Nasal cavity respiratory epithelium epithelial cell of viscerocranial mucosa (primary cell): ENCODE measurements at places on chromosomes 2 and 18. TPM values are rescaled to one million over a fixed set of nuclear protein-coding genes. Genes with fewer than 3 reads are reported as not detected.

The STAT4 gene
- total RNA-seq: 9.2 and 10.9 TPM in 2 replicates

The ARHGAP15 gene
- 0.07 TPM in 1 of 2 replicates, not detected in the other for total RNA-seq

The ST8SIA5 gene
- total RNA-seq: 0.07 TPM in 1 of 2 replicates, not detected in the other

The RANBP2 gene
- 80.0 and 114 TPM in 2 replicates for total RNA-seq

The SP140 gene
- total RNA-seq: under 0.01 and 0.36 TPM in 2 replicates

The UGT1A6 gene
- total RNA-seq: 5.5 and 82.7 TPM in 2 replicates

The MOGAT1 gene
- not detected in 2 replicates for total RNA-seq

The CCL20 gene
- 2.1 and 33.9 TPM in 2 replicates for total RNA-seq

The SLC30A3 gene
- total RNA-seq: not detected in 2 replicates

The FSIP2 gene
- under 0.01 and 1.00 TPM in 2 replicates for total RNA-seq

The PLGLB1 gene
- total RNA-seq: 0.34 and 1.4 TPM in 2 replicates

The CKAP2L gene
- 0.07 and 0.34 TPM in 2 replicates for total RNA-seq

The PLB1 gene
- total RNA-seq: 0.34 and 1.6 TPM in 2 replicates

The FOXD4L1 gene
- total RNA-seq: under 0.01 and 0.21 TPM in 2 replicates

The RMND5A gene
- 53.7 and 70.4 TPM in 2 replicates for total RNA-seq

The CCDC74B gene
- total RNA-seq: 0.34 and 1.00 TPM in 2 replicates

The CCDC102B gene
- total RNA-seq: 1.2 and 1.4 TPM in 2 replicates

The SETBP1 gene
- 1.0 and 5.3 TPM in 2 replicates for total RNA-seq

The GYPC gene
- total RNA-seq: under 0.01 and 2.8 TPM in 2 replicates

The LYG2 gene
- not detected in 2 replicates for total RNA-seq

The VWA3B gene
- 0.07 and 0.34 TPM in 2 replicates for total RNA-seq

The ALPG gene
- not detected in 2 replicates for total RNA-seq

The GPD2 gene
- 88.9 and 147 TPM in 2 replicates for total RNA-seq

The CPO gene
- 0.14 TPM in 1 of 2 replicates, not detected in the other for total RNA-seq

The ZNF396 gene
- 1.0 and 1.7 TPM in 2 replicates for total RNA-seq

The CHMP3 gene
- total RNA-seq: 67.3 and 166 TPM in 2 replicates

The ALLC gene
- total RNA-seq: not detected in 2 replicates

The CDKL4 gene
- 0.34 and 0.57 TPM in 2 replicates for total RNA-seq

The LIMS2 gene
- total RNA-seq: 0.21 TPM in 1 of 2 replicates, not detected in the other

The C1QL2 gene
- total RNA-seq: not detected in 2 replicates

The DOK6 gene
- total RNA-seq: 0.07 TPM in 1 of 2 replicates, not detected in the other

The OTOS gene
- not detected in 2 replicates for total RNA-seq

The NEB gene
- total RNA-seq: 0.68 and 3.3 TPM in 2 replicates

The SCN2A gene
- 0.34 and 0.64 TPM in 2 replicates for total RNA-seq

The RFTN2 gene
- total RNA-seq: 0.14 TPM in 1 of 2 replicates, not detected in the other

The FBLN7 gene
- under 0.01 and 0.57 TPM in 2 replicates for total RNA-seq

The MEX3C gene
- 58.8 and 82.7 TPM in 2 replicates for total RNA-seq

The WNT10A gene
- 1.0 and 7.5 TPM in 2 replicates for total RNA-seq

The B3GNT7 gene
- total RNA-seq: under 0.01 and 1.3 TPM in 2 replicates

The MDH1B gene
- under 0.01 and 0.28 TPM in 2 replicates for total RNA-seq

The ITGA4 gene
- under 0.01 and 1.00 TPM in 2 replicates for total RNA-seq

The RAMP1 gene
- total RNA-seq: 0.34 and 3.9 TPM in 2 replicates

The EPG5 gene
- 16.7 and 32.5 TPM in 2 replicates for total RNA-seq

The MSGN1 gene
- not detected in 2 replicates for total RNA-seq

The IL18RAP gene
- 0.21 TPM in 1 of 2 replicates, not detected in the other for total RNA-seq

The C2orf78 gene
- total RNA-seq: not detected in 2 replicates

The HOXD9 gene
- not detected in 2 replicates for total RNA-seq
